ENCODE measurements at places on chromosomes 6 and 20. TPM values are rescaled to one million over a fixed set of nuclear protein-coding genes. Genes with fewer than 3 reads are reported as not detected.

DNA sequence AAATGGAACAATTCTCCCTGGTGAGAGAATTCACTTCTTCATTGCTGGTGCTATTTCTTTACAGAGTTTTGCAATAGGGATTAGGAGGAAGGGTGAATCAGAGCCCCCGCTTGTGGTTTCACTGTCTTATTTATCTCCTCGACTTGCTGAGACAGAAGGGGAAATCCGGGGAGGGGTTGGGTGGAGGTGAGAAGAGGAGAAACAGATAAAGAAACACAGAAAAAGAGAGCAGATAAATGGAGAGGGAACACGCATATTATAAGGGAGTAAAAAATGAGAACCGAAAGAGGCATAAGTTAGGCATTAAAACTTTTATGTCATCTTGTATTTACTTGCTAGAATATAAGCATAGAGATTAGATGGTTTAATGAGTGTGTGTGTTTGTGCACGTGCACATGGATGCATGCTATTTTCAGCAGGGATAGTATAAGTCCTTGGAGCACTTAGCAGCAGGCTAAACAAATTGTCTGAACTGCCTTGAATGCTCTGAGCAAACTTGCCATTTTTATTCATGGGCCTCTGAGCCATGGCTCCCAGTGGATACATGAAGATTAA is 105.0 kb downstream of the OLIG3 start:
- no peak for DNase-seq

DNA sequence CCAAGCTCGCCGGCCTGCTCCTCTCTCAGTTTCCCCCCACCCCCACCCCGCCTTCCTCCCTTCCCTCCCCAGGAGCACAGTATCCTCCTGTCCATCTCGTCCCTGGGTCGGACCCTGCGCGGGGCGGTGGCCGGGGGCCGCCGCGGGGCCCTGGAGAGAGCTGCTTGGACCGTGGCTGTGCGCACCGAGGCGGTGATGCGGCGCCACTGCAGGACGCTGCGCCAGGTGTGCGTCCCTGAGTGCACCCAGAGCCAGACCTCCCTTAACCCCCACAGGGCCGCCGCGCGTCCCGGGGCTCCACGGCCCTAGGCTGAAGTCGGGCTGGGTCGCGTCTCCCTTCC is 2.2 kb downstream of the C20orf204 start:
- DNase-seq, result peak; percentile 13

DNA sequence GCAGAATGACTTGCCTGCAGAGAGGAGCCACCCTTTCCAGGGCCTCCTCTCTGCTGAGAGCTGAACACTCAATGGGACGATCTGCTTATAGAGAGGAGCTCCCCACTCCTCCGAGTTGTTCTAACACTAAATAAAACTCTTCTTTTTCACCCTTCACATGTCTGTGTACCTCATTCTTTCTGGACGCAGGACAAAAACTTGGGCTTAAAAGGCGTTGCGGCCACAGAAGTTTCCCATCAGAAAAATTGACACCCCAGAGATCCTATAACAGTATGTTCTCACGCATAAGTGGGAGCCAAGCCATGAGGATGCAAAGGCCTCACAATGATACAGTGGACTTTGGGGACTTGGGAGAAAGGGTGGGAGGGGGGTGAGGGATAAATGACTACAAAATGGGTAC is 121.2 kb downstream of the GMPR start:
- no peak for DNase-seq

GRCh38 chr6:87366072-87366827 is 21.6 kb downstream of the C6orf163 start:
- no peak for DNase-seq

DNA sequence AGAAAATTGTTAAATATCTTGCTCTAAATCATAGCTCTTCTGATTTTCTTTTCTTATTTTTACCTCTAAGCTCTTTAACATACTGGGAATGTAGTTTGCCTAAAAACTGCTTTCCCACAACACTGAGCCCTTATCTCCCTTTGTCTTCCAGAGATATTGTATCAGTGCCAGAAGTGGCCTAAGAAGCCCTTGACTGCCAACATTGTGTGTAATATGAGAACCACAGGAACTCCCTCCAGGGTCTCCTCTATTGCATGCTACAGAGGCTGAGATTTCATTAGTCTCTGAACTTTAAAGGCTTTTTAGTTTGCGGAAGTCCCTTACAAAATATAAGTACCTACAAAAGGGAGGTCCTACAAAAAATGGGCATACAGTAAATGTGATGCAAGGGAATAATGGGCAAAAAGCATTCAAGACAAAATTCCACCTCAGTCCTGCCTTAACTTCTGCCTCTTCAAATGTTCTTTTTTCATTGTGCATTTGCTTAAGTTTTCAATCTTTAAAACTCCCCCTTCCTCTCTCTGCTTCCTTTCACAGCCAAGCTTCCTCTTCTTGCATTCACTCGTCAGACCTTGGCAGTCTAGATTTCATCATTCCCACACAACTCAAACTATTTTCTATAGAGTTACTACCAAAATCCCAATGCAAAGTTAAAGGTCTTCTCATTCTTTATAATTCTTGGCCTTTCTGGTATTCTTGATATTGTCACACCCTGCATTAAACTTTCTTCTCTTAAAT is 76.5 kb downstream of the ADGRG6 start:
- DNase-seq, result peak; percentile 53

DNA sequence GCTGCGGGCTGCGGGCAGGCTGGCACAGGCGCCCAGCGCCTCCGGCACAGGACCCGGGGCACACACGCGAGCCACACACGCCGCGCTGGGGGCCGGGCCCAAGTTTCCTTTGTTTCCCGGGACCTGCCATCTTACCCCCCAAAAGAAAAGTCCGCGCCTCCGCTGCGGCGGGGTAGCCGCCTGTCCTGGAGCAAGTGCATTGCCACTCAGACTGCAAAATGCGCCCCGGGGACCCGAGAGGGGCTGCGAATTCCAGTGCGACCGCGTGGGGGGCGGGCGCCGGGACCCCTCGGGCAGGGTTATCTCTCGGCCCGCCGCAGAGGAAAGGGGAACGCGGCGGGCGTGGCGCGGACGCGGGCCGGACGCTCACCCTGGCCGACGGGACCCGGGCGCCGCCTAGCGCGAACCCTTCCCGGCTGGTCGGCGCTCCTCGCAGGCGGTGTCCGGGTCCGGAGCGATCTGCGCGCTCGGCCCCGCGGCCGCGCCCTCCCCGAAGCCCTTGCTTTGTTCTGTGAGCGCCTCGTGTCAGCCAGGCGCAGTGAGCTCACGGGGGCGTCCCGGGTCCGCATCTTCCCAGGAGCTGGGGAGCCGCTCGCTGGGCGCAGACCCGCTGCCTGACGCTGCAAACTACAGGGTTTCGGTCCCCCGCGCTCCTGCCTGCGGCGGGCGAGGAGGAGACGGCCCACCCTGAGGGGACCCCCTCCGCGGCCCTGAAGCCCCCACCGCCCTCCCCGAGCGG is 639 bp upstream of the CD24 start:
- DNase-seq, result no peak

DNA sequence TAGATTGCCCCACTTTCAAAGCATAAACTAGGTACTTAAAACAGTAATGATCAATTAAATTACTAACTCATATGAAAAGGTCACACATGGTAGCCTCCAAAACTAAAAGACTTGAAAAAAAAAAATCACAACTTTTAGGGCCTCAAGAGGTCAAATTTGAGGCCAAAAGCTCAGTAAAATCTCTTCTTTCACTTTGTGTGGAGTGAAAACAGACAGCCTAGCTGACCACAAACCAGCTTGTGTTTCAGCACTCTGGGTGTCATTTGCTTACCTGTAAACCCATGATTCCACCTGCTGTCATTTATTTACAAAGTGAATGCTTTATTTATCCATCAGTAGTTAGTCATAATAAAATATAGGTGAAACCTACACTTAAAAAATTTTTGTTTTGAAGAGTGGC is 34.0 kb downstream of the GNAS start:
- no peak for DNase-seq

Gene DEFB124
- not detected for total RNA-seq

Gene KCNB1
- total RNA-seq, result 0.79 TPM

Gene NR2E1
- total RNA-seq, result not detected

Data from HCT116 (cell line).